Gastroesophageal sphincter (tissue), 4 donors: ENCODE measurements at places on chromosomes 7 and 10. TPM values are rescaled to one million over a fixed set of nuclear protein-coding genes. Genes with fewer than 3 reads are reported as not detected.

CNNM1 gene
- total RNA-seq: 3.0 TPM

MKI67 gene
- total RNA-seq: 1.0 TPM

LSM8 gene
- 18.6 TPM for total RNA-seq

SSC4D gene
- total RNA-seq: 1.4 TPM

- ATAC-seq: no peak
Measured at GRCh38 chr10:59273445-59273844, 88.9 kb downstream of the FAM13C start.

DNA sequence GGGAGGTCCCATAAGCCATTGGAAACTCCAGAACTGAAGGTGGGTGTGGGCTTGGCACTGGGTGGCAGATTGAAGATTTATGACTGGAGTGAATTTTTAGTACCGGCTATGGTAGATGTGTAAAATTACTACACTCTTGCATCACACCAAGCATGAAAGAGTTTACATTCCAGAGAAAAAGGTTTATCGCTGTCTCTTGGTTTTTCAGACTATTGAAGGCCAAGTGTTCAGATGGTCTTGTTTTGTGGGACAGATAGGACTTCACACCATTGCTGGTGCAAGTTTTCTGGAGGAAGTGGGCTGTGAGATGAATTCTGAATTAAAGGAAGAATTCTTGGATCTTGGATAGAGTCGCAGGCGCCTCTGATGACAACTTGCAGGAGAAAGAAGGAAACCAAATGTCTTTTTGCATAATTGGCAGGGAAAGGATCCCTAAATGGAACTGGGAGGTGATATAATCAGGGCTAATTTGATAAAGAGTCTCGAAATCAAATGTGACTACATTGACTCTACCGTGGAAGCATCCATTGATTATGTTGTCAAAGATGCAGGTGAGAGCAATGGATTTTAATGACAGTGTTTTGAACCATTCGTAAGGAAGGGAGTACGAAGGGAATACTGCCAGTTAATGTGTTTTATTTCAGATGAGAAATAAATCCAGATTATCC lies 14.2 kb upstream of the NMT2 start:
- ATAC-seq: no peak

GRCh38 chr10:12566161-12567115 lies 217.1 kb downstream of the CAMK1D start:
- peak; percentile 77 for ATAC-seq

DNA sequence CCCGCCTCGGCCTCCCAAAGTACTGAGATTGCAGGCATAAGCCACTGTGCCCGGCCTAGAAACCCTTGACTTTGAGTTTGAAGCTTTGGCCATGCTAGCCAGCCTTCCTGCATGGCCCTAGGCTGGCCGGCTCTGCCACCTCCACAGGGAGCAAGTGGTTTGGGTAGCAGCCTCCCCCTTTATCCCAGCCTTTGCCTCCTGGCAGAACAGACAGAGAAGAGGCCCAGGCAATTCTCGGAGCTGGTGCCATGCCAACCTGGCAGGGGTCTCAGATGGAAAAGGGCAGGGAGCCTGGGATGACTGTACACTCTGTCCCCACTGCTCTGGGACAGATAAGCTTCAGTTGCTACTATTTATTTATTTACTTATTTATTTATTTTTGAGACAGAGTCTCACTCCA lies 39.4 kb downstream of the SRRM3 start:
- no peak for ATAC-seq

- ATAC-seq: no peak
Measured at GRCh38 chr10:31760674-31761081, 168.0 kb downstream of the ARHGAP12 start.

DNA sequence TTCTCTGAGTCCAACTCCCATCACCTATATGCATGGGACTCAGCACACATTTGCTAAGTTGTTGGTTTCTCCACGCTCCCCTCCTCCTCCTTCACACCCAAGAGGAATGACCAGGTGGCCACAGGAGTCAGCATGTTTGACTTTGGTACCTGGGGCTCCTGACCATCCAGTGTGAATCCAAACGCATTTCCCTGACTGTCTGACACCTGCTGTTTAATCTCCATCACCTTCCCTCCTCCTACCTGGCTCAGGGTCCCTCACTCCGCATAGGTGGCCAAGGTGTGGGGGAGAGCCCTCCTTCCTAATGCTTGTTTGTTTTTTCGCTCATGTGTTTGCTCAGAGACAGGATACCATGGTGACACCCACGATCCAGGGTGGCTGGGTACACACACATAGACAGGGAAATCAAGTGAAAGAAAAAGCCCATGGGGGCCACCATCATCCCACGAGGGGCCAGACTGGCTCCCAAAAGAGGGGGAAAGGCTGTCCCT lies 194.9 kb downstream of the KCNMA1 start:
- ATAC-seq: no peak

DNA sequence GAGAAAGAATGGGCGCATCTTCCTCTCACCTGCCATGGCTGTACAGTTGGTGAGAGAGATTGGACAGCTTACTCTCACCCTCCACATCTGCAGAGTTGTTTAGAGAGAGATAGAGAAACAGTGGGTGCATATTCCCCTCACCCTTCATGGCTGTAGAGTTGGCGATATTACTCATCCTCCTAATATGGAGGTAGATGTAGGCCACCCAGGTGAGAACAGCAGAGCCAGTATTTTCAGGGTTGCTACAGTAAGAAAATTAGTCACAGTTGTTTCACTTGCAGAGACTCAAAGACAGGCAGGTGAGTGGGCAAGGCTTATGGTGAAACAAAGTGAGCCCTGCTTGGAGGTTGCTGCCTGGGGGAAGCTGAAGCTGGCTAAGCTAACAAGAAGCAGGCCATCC lies 65.0 kb upstream of the PFKP start:
- ATAC-seq: no peak

DNA sequence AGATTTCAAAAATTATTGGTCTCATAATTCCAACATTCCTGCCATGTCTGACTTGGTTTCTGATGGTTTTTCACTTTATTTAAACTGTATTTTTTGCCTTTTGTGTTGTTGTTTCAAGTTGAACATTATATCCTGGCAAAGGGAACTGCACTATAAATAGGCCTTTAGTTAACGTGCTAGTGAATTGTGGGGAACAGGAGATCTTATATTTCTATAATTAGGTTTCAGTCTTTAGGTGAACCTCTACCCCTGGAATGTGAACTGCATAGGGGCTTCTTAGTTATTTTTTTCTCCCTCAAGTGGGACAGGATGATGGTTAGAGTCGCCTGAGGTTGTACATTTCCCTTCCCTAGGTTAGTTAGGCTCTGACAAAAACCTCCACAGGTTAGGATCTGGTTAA lies 128.6 kb downstream of the MLLT10 start:
- no peak for ATAC-seq

- ATAC-seq: no peak
Measured at GRCh38 chr7:4167385-4167910, 514.6 kb upstream of the FOXK1 start.
